K562 (cell line): ENCODE measurements at places on chromosomes 2 and 18. TPM values are rescaled to one million over a fixed set of nuclear protein-coding genes. Genes with fewer than 3 reads are reported as not detected.

GRCh38 chr2:186135686-186136085 lies 350.4 kb upstream of the ZC3H15 start:
- DNase-seq = no peak

DNA sequence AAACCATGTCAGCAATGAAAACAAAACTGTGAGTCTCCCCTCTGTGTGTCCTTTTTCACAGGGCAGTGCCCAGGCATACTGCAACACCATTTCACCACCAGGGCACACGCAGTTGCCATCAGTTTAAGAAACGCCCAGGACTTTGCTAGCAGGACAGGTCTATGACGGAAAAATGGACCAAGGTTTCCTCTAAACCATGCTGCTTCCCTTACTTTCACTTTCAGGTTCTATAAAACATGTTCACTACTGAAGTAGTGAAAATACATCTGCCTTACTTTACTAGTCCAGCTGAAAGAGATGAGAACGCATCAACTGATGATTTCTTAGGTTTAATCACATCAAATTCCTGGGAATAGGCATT lies 110.5 kb downstream of the TCF4 start:
- DNase-seq = no peak

The ACTR2 gene
- polyA plus RNA-seq = 118 and 122 TPM in 2 replicates

The REEP1 gene
- polyA plus RNA-seq = 0.21 and 0.34 TPM in 2 replicates
